Effector memory CD4-positive, alpha-beta T cell (primary cell): ENCODE measurements at places on chromosomes 4 and X.

DNA sequence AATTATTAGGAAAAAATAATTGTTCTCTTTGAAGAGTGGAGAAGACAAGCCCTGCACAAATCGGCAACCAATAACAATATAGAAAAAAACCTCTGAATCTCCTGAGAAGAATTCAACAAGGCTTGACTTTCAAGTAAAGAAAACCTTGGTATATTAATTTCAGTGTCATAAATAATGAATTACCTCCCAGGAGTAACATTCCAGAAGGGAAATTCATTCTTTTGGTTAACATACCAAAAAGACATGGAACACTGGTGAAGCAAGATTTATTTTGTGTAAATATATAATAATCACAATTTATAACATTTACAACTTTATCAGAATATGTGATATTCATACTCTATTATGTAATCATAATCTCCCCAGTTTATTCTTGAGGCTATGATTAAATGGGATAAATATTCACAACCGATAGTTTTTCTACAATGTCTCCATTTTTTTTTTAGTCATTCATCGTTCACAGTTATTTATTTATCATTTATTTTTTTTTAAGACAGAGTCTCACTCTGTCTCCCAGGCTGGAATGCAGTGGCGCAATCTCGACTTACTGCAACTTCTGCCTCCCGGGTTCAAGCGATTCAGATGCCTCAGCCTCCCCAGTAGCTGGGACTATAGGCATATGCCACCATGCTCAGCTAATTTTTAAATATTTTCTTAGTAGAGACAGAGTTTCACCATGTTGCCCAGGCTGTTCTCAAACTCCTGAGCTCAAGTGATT is 53.0 kb upstream of the RPS6KA6 start:
- DNase-seq = no peak

- no peak for DNase-seq
These were observed 23.5 kb downstream of the ARSJ start for GRCh38 chr4:113955948-113956347.

DNA sequence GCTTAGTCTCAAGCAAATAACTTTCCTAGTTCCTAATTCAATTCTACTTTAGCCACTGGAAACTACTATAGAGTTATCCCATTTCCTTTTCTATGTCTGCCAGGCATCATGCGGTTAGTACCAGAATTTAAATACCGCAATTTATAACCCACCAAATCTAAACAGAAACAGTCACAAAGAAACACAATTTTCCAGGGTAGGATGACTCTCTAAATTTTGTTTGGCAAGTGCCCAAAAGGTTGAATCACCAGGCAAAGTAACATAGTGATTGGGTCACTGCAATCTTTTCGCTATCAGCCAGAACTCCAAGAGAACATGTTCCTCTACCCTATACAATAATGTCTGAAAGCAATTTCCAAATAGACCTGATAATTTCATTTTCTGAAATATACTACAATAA is 240.2 kb upstream of the GRIA3 start:
- DNase-seq = no peak

DNA sequence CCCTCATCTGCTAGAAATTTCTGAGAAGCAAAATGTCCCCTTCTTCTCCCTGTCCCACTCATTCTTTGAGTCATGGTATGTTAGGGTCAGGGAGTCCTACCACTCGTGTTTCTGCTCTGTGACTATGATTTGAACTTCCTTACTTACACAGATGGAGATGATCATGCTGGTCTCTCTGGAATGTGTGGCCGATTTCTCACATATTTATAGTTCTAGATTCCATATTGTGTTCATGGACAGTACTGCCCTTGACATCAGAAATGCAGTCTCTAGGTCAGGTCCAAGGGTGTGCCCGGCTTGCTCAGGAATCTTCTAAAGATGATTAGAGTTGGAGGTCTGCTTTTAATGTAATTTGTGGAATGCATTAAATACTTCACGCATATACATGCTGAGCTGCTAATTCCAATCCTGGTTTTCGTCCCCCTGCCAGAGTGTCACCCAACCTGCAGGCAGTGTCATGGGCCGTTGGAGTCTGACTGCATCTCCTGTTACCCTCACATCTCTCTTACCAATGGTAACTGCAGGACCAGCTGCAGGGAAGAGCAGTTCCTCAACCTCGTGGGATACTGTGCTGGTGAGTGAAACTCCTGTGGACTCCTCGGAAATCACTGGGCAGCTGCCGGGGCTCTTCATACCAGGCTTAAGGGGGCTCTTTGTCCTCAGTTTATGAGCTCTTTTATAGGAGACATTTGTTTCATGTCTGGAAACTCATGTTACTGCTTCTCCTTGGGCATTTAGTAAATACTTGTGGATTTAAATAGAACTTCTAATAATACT is 214.1 kb upstream of the ANXA3 start:
- DNase-seq = no peak

DNA sequence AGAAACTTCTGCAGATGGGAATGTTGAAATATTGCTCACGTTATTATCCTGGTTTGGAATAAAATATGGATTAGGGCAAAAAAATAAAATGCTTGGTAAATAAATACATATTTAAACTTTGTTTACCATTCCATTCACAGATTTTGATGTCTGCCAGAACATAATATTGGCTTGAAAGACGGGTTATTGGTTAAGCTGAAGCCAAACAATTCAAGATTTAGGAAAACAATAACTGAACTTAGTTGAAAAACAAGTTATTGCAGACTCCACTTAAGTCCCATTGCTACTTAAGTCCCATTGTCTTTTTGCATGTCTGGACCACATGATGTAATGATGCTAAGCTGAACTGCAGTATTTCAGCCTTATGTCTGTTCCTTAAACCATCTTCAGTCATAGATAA is 722.5 kb downstream of the FAT4 start:
- DNase-seq = no peak

GRCh38 chr4:147313108-147313507 is 167.8 kb upstream of the EDNRA start:
- DNase-seq = no peak

DNA sequence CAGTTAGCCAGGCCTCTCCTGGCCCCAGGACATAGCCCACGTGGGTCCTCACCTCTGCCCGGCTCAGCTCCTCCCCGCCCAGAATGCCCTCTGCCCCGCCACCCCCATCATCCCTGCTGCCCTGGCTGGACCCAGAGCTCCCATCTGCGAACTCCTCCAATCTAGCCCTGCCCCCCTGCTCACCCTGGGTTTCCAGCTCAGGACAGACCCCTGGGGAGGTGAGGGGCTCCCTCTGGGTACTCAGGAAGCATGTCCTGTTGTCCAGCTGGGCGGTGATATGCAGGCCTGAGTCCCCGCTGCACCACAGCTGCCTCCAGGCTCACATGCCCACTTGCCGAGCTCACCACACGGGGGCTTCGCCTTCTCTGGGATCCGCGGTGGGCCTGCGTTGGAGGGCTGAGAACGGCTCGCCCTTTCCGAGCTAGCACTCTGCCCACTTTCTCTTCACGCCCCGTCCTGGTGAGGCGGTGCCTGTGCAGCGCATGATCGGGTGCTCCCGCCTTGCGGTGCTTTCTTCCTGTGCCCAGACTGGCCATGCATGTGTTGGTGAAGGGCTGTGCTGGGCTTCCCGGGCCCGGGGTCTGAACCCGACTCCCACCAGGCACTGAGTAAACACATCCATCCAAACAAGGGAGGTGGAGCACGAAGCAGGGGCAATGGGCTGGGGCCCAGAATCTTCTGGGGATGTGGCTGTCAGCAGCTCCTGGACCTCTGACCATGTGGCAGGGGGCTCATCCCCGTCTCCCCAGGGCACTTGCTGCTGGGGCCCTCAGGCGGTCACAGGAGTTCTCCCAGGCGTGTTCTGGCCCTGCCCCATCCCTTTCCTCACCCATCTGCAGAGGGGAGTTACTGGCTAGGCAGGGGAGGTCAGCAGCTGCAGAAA is 74.3 kb downstream of the RGS12 start:
- no peak for DNase-seq

- no peak for DNase-seq
These were observed 768.2 kb downstream of the KCTD8 start for GRCh38 chr4:43680421-43680820.

- DNase-seq = peak; percentile 56
These were observed 2.3 kb downstream of the S100P start for GRCh38 chr4:6695660-6696610.

- no peak for DNase-seq
These were observed 63.1 kb downstream of the DIPK2B start for GRCh38 chrX:45137531-45137930.

DNA sequence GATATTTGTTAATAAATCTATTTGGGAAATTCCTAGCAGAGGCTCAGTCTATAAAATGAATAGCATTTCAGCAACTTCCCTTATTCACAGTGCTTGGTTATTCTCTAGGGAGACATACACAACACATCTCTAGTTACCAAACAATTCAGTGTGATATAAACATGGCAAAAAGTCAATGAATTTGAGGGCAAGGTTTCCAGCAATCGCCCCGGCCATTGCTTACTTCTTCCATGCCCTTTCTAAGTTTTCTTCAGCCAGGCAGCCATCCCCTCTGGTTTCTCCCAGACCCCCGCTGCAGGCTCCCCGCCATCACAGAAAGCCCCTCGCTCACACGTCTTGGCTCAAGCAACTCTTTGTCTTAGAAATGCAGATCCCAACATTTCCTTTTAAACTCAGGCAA is 4.4 kb downstream of the TLR7 start:
- DNase-seq = no peak

- DNase-seq = no peak
These were observed 61.2 kb downstream of the HMGB2 start for GRCh38 chr4:173272996-173273395.

DNA sequence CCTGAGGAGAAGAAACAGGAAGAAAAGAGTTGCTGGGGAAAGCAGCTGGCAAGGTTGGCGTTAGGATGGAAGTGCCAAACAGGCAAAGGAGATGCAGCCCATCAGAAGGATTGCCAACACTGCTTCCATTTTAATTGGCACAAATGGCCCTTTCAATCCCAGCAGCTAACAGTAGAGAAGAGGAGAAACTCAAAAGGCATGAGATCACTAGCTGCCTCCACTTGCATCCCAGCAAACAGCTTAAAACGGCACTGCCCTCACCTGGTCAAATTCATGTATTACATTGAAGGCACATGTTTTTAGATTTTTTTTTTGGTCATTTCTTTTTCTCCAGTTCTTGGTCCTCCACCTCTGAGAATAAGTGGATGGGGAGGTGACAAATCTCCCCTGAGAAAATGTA is 14.9 kb upstream of the LOC101059915 start:
- DNase-seq = peak; percentile 15

DNA sequence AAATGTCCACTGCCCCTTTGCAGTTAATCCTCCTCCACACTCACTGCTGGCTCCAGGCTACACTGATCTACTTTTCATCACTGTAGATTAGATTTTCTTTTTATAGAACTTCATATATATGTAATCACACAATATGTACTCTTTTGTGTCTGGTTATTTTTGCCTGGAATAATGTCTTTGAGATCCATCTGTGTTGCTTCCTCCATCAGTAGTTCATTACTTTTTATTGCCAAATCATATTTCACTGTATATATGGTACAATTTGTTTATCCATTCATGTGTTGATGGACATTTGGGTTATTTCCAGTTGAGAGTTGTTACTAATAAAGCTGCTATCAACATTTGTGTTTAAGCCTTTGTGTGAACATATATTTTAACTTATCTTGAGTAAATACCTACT is 126.4 kb upstream of the SMIM10 start:
- DNase-seq = no peak

GRCh38 chrX:103378990-103379389 is 2.7 kb downstream of the BEX3 start:
- no peak for DNase-seq

DNA sequence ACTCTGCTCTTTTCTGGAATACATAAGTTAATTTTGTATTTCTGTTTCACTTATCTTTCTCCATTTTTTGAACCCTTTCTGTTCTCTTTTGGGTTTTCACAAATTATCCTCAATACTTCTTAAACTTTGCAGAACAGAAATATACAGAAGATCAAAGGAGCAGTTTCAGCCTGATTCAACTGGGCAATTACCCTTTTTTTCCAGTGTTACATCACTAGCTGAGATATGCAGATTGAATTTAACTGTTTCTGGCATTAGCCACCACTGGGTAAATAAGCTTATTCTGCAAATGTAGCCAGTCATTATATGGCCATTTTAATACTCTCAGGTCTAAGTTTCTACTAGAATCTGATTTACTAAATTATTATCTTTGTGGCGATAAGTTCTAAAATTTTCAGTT is 66.9 kb upstream of the GRID2 start:
- no peak for DNase-seq

GRCh38 chr4:186669159-186669731 is 54.4 kb downstream of the FAT1 start:
- DNase-seq = no peak

GRCh38 chr4:144663834-144664475 is 18.0 kb downstream of the HHIP start:
- no peak for DNase-seq
